NCI-H2107 (cell line): ENCODE measurements at places on chromosomes 5 and 9.

DNA sequence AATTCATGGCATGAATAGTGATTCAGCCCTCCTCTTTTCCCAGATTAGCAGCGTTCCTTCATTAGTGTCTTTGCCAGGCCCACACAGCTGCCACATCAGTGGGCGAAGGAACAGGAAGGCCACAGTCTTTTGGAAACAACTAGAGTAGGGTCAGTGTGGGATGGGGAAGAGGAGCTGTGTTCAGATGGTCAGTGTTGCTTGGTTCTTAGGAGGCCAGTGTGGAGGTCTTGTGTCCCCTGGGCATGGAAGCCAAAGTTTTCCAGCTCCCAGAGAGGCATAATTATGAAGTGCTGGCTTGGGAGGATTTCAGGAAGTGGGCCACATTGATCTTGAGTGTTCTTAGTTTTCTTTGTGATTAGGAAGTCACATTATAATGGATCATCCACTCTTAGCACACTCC, 269.6 kb downstream of the PSAT1 start:
- DNase-seq, result no peak

- DNase-seq, result no peak
These were observed 119.3 kb downstream of the CD180 start for GRCh38 chr5:67077296-67077695.

- DNase-seq, result peak; percentile 15
These were observed 6.6 kb upstream of the XPA start for GRCh38 chr9:97703437-97704344.

DNA sequence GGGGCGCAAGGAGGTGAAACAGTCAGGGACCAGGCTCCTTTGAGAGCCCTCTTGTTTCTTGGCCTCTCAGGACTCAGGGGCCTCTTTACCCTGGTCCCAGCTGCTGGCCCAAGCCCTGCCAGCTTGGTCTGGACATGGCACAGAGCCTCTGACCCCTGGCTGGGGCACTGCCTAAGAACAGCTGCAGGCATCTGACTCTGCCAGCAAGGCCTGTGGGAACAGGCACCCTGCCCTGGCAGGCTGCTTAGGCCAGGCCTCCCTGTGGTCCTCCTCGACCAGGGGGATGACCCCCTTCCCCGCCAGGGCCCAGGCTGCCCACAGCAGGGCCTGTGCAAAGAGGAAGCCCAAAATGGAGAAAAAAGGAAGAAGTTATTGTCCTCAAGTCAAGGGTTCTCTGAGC, 25.5 kb downstream of the OLFML2A start:
- DNase-seq, result no peak
